T-helper 17 cell (primary cell): ENCODE measurements at places on chromosomes 7 and 10. TPM values are rescaled to one million over a fixed set of nuclear protein-coding genes. Genes with fewer than 3 reads are reported as not detected.

GRCh38 chr10:4981722-4982471 lies 18.7 kb downstream of the AKR1C1 start:
- peaks cover 45% of the 10 kb centered on the region for H3K27me3 ChIP-seq
- no peak overlapping the region for H3K27ac ChIP-seq
- DNase-seq: no peak
- peaks cover 2% of the 10 kb centered on the region for H3K36me3 ChIP-seq

DNA sequence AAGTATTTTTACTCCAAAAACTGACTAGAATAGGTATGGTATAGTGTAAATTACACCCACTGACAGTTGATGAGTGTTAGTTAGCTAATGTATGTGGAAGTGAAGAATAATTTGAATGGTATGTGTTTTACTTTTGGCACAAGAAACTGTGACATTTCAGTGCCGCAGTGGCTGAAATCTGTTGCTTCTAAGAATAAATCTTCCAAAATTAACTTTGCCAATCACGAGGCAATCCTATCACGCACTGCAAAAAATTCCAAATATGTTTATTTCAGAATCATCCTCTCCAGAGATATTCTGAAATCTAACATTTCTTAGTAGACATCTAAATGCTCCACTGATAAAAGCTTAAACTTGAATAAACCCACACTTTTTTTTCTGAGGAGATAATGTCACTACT lies 61.2 kb downstream of the PCLO start:
- H3K27ac ChIP-seq: no peak overlapping the region
- H3K4me1 ChIP-seq: no peaks in the 10 kb centered on the region
- H3K4me3 ChIP-seq: no peak overlapping the region
- H3K27me3 ChIP-seq: no peaks in the 10 kb centered on the region

DNA sequence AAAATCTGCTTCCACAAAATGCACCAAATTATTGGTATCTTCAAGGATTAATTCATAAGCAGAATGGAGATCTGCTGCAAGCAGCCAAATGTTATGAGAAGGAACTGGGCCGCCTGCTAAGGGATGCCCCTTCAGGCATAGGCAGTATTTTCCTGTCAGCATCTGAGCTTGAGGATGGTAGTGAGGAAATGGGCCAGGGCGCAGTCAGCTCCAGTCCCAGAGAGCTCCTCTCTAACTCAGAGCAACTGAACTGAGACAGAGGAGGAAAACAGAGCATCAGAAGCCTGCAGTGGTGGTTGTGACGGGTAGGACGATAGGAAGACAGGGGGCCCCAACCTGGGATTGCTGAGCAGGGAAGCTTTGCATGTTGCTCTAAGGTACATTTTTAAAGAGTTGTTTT lies 12.1 kb downstream of the IFIT3 start:
- H3K36me3 ChIP-seq: peaks cover 11% of the 10 kb centered on the region
- peak overlapping the region; percentile 25 for H3K4me3 ChIP-seq
- H3K27ac ChIP-seq: peak overlapping the region; percentile 32
- no peaks in the 10 kb centered on the region for H3K27me3 ChIP-seq
- peaks cover 23% of the 10 kb centered on the region for H3K4me1 ChIP-seq

GRCh38 chr7:28003408-28003807 lies 177.2 kb downstream of the JAZF1 start:
- H3K27ac ChIP-seq: no peak overlapping the region
- peaks cover 14% of the 10 kb centered on the region for H3K4me1 ChIP-seq
- H3K36me3 ChIP-seq: peaks cover 2% of the 10 kb centered on the region

Gene ZKSCAN1
- total RNA-seq: 58.6 TPM
